8988T (cell line): ENCODE measurements at places on chromosomes 16 and 17.

DNA sequence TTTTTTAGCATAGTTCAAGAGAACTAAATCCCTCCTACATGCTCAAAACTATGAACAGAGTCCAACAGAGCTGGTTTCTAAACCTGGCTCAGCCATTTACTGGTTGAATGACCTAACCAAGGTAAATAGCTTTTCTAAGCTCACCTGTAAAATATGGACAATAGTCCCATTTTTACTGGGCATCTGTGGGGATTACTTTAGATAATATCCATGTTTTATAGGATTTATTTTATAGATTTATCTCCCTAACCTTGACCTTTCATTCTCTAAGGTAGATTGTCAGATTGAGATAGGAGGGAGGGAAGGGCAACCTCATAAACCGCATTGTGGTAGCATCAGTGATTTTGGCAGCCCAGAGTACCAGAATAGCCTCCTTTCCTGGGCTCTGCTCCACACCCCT is 178.5 kb upstream of the TOX3 start:
- no peak for DNase-seq

GRCh38 chr16:81610144-81610842 is 165.7 kb downstream of the CMIP start:
- DNase-seq = peak; percentile 73

- DNase-seq = no peak
Observed at GRCh38 chr17:83008186-83008510, 71.3 kb upstream of the METRNL start.

- no peak for DNase-seq
Observed at GRCh38 chr17:8402921-8403536, 5.4 kb upstream of the RNF222 start.

DNA sequence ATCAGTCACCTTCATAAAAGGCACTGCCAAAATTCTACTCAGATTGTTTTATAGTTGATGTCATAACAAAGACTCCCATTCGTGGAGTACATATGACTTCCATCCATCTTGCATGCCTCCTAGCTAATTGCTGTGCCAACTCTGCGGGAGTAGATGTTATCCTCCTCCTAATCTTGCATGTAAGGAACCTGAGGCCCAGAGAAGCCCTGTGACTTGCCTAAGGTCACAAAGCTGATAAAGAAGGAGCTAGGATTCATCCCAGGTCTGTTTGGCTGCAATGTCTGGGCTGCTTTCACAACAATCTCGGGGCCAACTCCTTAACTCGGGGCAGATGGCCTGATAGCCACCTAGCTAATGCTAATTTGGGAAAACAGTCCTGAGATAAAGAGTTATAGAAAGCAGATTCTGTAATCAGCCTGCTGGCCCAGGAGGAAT is 87.3 kb downstream of the YPEL2 start:
- DNase-seq = no peak

- DNase-seq = no peak
Observed at GRCh38 chr16:19524356-19524615, 544 bp downstream of the CCP110 start.

DNA sequence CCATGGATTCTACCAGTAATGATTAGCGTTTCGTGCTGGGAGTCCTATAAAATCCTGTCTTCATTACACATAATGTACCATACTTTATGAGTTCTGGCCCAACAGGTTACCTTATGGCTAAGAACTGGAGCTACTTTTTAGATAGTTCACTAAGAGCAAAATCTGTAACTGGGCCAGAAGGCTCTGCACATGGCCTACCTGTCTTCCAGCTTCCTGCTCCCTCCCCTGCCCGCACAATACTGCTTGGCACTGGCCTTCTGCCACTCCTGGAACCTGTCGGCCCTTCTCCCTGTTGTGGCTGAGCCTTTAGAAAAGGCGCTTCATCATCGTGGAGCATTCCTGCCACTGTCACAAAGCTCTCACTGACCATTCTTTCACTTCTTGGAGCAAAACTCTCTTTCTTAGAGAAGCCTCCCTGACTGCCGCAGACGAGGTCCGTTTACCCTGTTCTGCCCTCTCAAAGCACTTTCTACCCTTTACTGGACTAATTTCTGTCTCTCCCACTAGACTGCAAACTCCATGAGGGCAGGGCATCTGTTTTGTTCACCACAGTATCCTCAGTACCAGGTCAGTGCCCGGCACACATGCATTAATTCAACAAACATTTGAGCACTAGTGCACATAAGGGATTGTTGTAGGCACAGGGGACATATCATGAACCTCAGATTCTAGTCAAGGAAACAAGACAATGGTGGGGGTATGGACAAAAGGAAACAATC is 116.5 kb downstream of the PARN start:
- no peak for DNase-seq

DNA sequence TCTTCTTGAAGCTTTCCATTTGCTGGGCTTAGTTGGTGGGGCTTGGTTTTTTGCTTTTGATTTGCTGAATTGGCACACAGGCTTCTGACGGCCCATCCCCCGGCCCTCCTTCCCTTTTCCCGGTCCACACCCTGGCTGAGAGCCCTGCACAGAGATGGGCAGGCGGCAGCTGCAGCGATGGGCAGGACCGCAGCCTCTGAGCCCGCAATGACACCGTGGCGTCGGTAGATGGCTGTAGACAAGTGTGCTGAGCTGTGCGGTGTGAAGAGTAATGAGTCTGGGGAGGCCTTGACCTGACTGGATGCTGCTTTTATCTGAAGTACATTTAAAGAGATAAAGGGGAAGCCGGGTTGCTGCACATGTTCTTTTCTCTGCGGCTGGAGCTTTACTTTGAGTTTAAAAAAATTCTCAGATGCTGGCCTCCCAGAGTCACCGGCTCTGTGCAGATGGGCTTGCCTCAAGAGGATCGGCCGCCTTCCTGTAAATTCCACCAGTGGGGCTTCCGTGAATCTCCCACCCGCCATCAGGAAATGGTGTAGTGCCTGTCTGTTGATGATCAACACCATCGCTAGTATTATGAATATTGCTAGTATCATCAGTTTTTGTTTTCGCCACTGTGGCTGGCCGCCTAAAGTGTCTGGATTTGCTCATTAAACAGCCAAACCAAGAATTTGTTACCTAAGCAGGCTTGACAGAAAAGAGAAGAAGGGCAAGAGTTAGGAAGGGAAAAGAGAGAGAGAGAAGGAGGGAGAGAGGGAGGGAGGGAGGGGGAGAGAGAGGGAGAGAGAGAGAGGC is 245.6 kb upstream of the RBFOX1 start:
- DNase-seq = no peak

- DNase-seq = no peak
Observed at GRCh38 chr16:80459966-80460365, 80.8 kb upstream of the DYNLRB2 start.

- DNase-seq = no peak
Observed at GRCh38 chr16:72270531-72270930, 98.6 kb upstream of the PMFBP1 start.

DNA sequence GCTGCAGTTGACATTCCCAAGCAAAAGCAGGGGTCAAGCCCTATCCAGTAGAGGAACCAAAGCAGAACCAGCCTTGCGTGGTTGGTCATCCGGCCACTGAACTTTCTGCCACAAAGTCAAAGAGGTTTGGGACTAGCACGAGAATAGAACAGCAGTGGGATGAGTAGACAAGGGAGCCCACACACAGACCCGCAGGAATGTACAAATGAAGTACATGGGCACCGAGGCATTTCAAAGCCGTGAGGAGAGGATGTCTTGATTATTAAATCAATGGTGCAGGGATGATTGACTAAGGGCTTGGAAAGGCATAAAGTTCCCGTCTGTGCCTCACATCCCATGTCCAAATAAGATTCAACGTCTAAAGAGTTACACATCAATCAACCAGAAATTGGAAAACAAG is 81.8 kb upstream of the TBC1D3K start:
- no peak for DNase-seq

DNA sequence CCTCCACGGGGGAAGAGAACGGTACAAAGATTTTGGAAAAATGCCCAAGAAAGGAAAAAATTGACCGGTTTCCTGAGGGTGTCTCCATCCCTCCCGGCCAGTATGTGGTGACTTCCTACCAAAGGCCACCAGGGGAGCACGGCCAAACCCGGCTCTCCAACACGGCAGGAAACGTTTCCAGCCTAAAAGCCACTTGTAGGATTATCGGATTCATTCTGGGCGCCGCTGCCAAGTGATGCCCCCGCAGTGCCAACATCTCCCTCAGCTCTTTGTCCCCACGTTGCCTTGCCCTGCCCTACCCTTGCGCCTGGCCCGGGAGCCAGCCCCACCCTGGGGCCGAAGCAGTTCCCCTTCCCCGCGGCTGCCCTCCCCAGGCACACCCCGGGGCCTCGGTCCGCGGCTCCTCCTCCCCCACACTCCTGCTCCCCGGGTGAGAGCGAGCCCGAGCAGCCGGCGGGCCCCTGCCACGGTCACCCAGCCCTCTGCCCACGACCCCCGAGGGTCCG is 688 bp downstream of the CRK start:
- peak; percentile 69 for DNase-seq

DNA sequence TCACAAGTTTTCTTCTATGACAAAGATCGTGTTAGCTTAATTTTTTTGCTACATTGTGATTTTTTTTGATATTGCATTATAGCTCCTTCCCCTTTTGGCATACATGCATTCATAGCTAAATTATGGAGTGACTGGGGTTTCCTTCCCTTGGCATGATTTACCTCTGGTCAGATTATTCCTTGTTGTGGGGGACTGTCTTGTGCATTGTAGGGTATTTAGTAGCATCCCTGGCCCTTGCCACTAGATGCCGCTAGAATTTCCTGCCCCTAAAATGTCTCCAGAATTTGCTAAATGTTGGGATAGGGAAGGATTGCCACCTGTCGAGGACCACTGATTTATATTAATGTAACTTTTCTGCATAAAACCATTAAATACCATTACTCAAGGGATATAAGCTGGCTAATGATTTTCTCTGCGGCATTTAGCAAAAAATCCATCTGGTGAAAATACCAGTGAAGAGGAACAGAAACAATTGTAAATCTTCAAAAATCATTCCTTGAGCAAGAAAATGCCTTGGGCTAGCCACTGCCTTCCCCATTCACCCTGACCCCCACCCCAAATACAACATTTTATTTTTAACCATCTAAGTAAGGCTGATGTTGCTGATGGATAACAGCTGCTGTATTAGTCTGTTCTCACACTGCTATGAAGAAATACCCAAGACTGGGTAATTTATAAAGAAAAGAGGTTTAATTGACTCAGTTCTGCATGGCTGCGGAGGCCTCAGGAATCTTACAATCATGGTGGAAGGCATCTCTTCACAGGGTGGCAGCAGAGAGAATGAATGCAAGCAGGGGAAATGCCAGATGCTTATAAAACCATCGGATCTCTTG is 195.2 kb downstream of the MAP2K6 start:
- DNase-seq = no peak

DNA sequence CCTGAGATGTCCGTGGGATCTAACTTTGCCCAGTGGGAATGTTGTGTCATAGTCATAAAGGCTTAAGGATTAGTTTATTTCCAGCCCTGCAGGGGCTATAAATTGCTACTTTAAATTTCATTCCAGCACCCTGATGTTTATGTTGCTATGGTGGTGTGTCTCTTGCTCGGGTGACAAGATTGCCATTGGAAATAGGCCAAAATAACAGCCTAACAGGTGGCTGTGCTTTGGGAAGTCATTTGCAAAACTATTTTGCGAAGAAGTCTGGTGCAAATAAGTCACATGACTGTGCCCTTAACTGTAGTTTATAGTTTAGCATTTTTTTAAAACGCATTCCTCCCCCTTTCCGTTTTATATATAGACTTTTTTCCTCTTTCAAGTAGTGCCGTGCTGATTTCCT is 23.1 kb downstream of the PITPNC1 start:
- DNase-seq = no peak

DNA sequence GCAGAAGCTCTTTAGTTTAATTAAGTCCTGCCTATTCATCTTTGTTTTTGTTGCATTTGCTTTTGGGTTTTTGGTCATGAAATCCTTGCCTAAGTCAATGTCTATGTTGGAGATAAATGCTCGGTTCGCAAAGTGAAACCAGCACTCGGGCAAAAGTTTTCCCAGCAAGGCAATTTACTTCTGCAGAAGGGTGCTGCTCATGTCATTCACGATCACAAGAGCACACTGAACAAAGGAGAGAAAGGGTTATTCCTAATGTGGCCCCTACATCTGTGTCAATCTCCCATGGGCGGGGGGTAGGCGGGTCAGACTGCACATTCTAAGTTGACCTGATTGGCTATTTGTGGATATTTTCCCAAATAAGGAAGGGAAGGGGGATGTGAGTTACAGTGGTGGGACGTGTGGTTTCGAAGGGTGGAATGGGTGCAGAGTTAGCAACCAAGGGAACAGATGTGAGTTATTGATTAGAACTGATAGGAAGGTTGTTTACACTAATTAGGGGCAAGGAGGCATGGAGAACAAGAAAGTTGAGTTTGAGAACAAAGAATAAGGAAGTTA is 23.0 kb downstream of the ATF7IP2 start:
- no peak for DNase-seq

DNA sequence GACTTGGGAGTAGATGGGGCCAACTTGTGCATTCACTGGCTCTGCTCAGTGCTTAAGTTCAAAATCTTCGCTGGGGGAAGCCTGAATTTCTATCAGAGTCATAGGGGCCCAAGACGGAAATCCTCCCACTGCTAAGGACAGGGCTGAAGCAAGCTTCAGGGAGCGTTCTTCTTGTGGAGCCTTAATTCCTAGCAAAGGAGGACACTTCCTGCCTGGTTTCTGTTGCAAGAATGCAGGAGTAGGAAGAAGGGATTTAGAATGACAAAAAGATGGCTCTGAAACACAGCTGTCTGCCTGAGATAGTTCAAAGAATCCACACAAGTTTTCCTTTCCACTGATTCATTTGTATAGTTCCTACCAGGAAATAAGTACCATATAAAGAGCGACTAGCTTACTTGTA is 26.4 kb downstream of the PSME3IP1 start:
- DNase-seq = no peak

DNA sequence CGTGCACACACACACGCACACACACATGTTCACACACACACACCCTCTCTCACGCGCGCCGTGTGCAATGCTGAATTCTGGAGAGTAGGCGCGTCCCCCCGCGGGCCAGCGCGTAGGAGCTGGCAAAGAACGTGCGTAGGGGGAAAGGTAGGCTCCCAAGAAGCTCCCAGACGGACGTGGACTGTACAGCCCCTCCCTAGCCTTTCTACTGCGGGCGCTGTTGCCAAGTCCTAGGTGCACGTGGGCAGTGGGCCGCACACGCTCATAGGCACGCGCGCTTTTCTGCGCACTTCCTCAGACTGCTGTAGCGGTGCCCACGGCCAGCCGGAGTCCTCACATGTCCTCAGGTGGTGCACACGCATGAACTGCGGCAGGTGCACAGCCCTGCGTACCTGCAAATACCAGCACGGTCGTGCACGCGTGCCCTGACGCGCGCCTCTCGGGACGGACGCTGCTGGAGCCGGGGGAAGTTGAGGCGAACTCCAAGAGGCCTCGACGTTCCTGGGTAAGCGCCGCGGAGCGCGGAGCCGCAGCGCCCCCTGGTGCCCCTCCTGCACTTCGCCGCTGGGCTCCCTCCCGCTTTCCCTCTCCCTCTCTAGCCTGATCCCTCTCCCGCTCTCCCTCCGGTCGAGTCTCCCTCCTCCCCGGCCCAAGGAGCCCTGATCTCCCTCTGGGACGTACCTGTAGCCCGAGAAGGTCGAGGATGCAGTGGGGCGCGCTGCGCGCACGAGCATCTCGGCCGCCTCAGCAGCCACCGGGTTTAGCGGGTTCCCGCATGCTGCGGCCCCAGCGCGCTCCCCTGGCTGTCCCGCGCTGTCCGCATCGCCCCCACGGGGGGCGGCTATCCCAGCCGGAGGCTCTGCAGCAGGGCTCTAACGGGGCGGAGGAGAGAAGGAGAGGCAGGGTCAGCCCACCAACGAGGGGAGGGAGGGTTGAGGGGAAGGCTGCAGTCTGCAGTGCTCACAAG is 749 bp downstream of the GRIN2A start:
- peak; percentile 77 for DNase-seq

- no peak for DNase-seq
Observed at GRCh38 chr17:46811978-46812583, 6.4 kb downstream of the WNT3 start.
